ENCODE measurements at places on chromosomes 2 and 18. TPM values are rescaled to one million over a fixed set of nuclear protein-coding genes. Genes with fewer than 3 reads are reported as not detected.

GRCh38 chr2:195343942-195344530 is 313.0 kb upstream of the SLC39A10 start:
- H3K4me1 ChIP-seq = no peaks in the 10 kb centered on the region
- H3K36me3 ChIP-seq = no peaks in the 10 kb centered on the region
- no peaks in the 10 kb centered on the region for H3K27me3 ChIP-seq
- no peak overlapping the region for H3K27ac ChIP-seq

GRCh38 chr18:54690198-54690597 is 99.2 kb downstream of the DYNAP start:
- no peak for DNase-seq
- no peaks in the 10 kb centered on the region for H3K4me1 ChIP-seq
- H3K4me3 ChIP-seq = no peak overlapping the region
- H3K27me3 ChIP-seq = no peaks in the 10 kb centered on the region

DNA sequence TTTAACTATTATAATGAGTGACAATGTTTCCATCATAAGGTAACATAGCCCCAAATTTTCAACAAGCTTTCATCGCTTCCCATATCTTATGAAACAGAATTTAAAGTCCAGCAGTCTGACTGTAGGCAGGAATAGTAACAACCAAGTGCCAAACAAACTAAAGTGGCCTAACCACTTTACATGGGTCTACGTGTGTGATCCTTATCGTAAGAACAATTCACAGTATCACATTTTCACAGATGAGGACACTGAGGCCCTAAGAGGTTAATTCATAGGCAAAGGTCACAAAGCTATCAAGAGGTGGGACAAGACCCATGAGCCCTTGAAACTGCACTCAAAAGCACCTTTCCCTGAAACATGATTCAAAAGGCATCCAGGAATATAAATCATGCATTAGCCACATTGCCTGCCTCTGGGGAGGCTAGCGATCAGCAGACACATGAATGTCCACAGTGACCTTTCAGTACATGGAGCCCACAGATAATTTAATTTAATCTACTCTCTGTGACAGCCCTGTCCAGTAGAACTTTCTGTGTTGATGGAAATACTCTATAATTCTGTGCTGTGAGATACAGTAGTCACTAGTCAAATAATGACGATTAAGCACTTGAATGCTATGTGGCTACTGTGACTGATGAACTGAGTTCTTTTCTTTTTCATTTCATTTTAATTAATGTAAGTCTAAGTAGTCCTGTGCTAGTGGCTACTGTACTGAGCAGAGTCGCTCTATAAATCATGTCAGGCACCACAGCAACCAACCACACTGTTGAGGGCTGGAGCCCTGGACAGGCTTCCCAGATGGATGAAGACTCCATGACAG is 30.3 kb downstream of the KIDINS220 start:
- no peaks in the 10 kb centered on the region for H3K27me3 ChIP-seq
- no peak overlapping the region for H3K4me3 ChIP-seq
- H3K27ac ChIP-seq = no peak overlapping the region
- no peaks in the 10 kb centered on the region for H3K36me3 ChIP-seq
- H3K4me1 ChIP-seq = peaks cover 6% of the 10 kb centered on the region

- no peak overlapping the region for H3K27ac ChIP-seq
- H3K4me3 ChIP-seq = no peak overlapping the region
- H3K36me3 ChIP-seq = no peaks in the 10 kb centered on the region
- no peak for DNase-seq
Measured at GRCh38 chr2:106956879-106957278, 70.9 kb upstream of the ST6GAL2 start.

DNA sequence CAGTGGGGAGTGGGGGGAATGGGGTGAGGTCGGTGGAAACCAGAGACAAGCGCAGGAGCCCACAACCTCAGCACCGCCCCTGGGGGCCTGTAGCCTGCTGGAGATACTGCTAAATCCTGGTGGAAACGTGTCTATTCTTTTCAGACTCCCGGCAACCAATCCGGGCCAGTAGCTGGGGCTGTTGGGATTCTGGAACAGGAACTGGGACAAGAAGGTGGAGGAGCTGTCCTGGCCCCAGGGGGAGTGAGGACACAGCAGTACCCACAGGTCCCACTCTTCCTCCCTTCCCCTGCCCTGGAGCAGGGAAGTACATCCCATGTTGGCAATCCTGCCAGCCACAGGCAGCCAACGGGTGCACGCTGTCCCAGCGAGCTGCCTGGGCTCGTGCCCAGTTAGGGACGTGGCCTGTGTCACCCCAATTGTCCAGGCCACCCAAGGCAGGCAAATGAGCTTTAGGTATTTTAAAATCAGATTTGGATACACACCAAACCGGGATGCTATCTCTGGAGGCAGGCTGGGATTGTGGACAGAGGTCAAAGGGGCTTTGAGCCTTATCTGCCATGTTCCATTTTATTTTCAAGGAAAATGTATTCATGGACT is 51.8 kb downstream of the HS1BP3 start:
- H3K27me3 ChIP-seq = no peaks in the 10 kb centered on the region
- no peak for DNase-seq
- no peaks in the 10 kb centered on the region for H3K36me3 ChIP-seq

DNA sequence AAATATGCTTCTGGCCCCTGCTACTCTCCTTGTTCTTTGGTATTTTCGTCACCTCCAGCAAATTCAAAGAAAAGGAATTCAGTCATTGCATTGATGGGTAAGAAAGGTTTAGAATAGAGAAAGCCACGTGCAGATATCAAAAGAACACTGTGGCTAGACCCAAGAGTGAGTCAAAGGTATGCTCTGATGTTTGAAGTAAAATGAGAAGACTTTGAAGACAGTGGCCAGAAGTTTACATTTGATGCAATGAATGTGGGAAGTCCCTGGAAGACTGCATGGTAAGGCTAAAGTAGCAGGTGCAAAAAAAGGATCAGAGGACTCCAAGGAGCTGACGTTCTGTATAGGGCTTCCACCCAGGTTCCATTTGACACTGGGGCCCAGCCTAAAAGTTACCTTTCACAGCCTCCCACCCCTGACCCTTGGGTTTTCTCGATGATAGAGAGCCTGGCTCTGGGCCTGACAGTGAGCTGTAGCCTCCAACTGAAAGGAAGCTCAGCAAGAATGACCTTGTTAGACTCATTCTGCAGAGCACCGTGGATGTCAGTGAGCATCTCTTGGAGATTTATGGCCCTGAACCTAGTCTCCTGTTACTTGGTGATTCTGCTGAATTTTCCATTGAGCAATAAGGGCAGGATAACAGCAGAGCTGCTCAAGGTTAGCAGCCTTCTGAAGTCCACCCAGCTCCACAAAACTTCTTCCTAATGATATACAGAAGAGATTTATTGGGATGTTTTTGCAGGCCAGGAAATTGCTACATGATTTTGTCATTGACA is 223.7 kb upstream of the RBBP8 start:
- no peaks in the 10 kb centered on the region for H3K27me3 ChIP-seq
- no peak overlapping the region for H3K4me3 ChIP-seq
- H3K4me1 ChIP-seq = 0 out of 2 replicates have a peak, but pooled peaks cover 3% of the 10 kb centered on the region
- no peaks in the 10 kb centered on the region for H3K36me3 ChIP-seq

GRCh38 chr2:182186132-182186735 is 200.6 kb downstream of the PPP1R1C start:
- H3K36me3 ChIP-seq = no peaks in the 10 kb centered on the region
- peak; percentile 17 for DNase-seq
- H3K27me3 ChIP-seq = no peaks in the 10 kb centered on the region
- no peak overlapping the region for H3K4me3 ChIP-seq

- DNase-seq = no peak
- no peaks in the 10 kb centered on the region for H3K4me1 ChIP-seq
- no peak overlapping the region for H3K27ac ChIP-seq
- no peaks in the 10 kb centered on the region for H3K36me3 ChIP-seq
Measured at GRCh38 chr2:20363578-20363977, 12.9 kb upstream of the PUM2 start.

GRCh38 chr2:1140389-1141003 is 189.8 kb downstream of the SNTG2 start:
- H3K4me3 ChIP-seq = peak overlapping the region; percentile 32
- H3K4me1 ChIP-seq = no peaks in the 10 kb centered on the region
- no peaks in the 10 kb centered on the region for H3K27me3 ChIP-seq
- H3K36me3 ChIP-seq = no peaks in the 10 kb centered on the region

- no peaks in the 10 kb centered on the region for H3K4me1 ChIP-seq
- DNase-seq = no peak
- no peak overlapping the region for H3K27ac ChIP-seq
- H3K4me3 ChIP-seq = no peak overlapping the region
- no peaks in the 10 kb centered on the region for H3K36me3 ChIP-seq
Measured at GRCh38 chr2:106105151-106105922, 88.8 kb downstream of the UXS1 start.

GRCh38 chr18:46832849-46833248 is 76.0 kb upstream of the ST8SIA5 start:
- H3K4me3 ChIP-seq = no peak overlapping the region
- no peak for DNase-seq
- no peaks in the 10 kb centered on the region for H3K4me1 ChIP-seq
- H3K36me3 ChIP-seq = peaks cover 5% of the 10 kb centered on the region

GRCh38 chr2:64062840-64063239 is 43.6 kb upstream of the VPS54 start:
- H3K27me3 ChIP-seq = no peaks in the 10 kb centered on the region
- H3K4me1 ChIP-seq = no peaks in the 10 kb centered on the region
- H3K27ac ChIP-seq = no peak overlapping the region
- no peak overlapping the region for H3K4me3 ChIP-seq
- H3K36me3 ChIP-seq = no peaks in the 10 kb centered on the region
- no peak for DNase-seq

DNA sequence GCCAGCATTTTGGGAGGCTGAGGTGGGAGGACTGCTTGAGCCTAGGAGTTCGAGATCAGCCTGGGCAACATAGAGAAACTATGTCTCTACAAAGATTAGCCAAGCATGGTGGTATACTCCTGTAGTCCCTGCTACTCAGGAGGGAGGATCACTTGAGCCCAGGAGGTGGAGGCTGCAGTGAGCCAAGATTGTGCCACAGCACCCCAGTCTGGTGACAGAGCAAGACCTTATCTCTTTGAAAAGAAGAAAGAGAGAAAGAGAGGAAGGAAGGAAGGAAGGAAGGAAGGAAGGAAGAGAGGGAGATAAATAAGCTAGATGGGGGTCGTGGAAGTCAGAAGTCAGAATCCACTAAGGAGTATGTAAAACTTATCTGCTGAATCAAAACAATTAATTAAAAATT is 16.2 kb downstream of the GPR75 start:
- H3K36me3 ChIP-seq = no peaks in the 10 kb centered on the region
- H3K4me3 ChIP-seq = no peak overlapping the region
- H3K4me1 ChIP-seq = no peaks in the 10 kb centered on the region
- no peak for DNase-seq

The ARHGEF33 gene
- 0.41 TPM for total RNA-seq

DNA sequence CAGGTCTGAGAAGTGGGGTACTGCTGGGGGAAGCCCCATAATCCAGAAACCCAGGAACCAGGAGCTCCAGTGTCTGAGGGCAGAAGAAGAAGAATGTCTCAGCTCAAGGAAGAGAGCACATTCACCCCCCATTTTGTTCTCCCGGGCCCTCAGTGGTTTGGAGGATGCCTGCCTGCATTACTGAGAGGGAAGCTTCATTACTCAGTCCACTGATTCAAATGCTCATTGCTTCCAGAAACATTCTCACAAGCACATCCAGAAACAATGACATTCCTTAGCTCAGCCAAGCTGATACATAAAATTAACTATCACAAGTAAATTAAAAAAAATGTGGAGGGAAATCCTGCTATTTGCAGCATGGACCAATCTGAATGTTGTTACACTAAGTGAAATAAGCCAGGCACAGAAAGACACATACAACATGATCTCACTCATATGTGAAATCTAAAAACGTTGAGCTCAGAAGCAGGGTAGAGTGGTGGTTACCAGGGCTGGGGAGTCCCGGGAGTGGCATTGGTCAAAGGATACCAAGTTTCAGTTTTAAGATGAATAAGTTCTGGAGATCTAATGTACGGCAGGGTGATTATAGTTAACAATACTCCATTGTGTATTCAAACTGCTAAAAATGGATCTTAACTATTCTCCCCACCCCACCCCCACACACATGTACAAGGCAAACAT is 459.3 kb downstream of the GALR1 start:
- H3K36me3 ChIP-seq = no peaks in the 10 kb centered on the region
- H3K4me3 ChIP-seq = no peak overlapping the region
- peaks cover 5% of the 10 kb centered on the region for H3K27me3 ChIP-seq
- DNase-seq = no peak
- H3K27ac ChIP-seq = no peak overlapping the region
- no peaks in the 10 kb centered on the region for H3K4me1 ChIP-seq

GRCh38 chr2:217249121-217250012 is 389.5 kb upstream of the TNP1 start:
- no peaks in the 10 kb centered on the region for H3K27me3 ChIP-seq
- no peak overlapping the region for H3K27ac ChIP-seq
- no peak for DNase-seq
- no peaks in the 10 kb centered on the region for H3K4me1 ChIP-seq

- DNase-seq = no peak
- no peaks in the 10 kb centered on the region for H3K36me3 ChIP-seq
Measured at GRCh38 chr2:191593622-191594385, 84.1 kb upstream of the NABP1 start.

The PDIA6 gene
- total RNA-seq = 271 TPM

- H3K27ac ChIP-seq = no peak overlapping the region
- no peaks in the 10 kb centered on the region for H3K27me3 ChIP-seq
- no peaks in the 10 kb centered on the region for H3K4me1 ChIP-seq
Measured at GRCh38 chr2:202842690-202843089, 28.9 kb downstream of the ICA1L start.

The DNAJC27 gene
- total RNA-seq = 4.9 TPM

- H3K27ac ChIP-seq = no peak overlapping the region
- no peak overlapping the region for H3K4me3 ChIP-seq
Measured at GRCh38 chr18:69035756-69036155, 237.9 kb downstream of the CCDC102B start.

DNA sequence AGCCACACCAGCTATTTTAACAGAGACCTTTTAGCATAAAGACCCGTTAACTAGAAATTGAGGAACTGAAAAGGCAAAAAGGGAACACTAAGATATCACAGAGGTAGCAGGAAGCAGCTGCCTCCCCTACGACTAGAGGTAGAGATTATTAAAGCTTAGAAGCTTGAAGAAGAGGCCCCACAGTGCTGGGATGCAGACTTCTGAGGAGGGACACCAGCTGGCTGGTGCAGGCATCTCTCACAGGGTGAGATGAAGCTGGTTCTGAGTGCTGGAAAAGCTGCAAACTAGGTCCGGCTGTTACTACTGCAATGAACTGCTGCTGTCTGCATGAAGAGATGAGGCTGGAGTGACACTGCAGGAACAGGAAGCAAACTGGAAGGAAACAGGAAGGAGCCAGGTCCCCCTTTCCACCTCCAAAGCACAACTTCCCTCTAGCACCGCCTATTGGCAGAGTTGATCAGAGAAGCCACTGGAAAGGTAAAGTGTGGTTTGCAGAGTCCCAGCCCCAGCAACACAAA is 61.2 kb upstream of the MRPS9 start:
- DNase-seq = no peak
- H3K27ac ChIP-seq = no peak overlapping the region
- H3K4me3 ChIP-seq = no peak overlapping the region
- H3K27me3 ChIP-seq = no peaks in the 10 kb centered on the region

The PSMA8 gene
- total RNA-seq = not detected

The STARD6 gene
- total RNA-seq = not detected
